ENCODE measurements at places on chromosomes 6 and 20. TPM values are rescaled to one million over a fixed set of nuclear protein-coding genes. Genes with fewer than 3 reads are reported as not detected.

DNA sequence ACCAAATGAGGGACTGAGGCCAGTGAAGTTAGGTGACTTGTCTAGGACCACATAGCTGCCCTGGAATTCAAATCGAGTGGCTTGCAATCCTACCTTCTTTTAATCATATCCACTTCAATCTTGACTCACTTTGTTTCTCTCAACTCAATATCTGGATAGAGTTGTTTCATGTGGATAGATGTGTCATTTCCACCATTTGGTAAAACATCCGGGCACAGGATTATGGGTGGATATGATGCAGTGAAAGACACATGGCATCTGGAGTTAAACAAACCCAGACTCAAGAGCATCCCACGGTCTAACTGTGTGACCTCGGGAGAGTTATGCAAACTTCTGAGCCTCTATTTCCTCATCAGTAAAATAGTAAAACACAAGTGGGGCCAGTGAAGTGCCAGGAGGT, 103.6 kb upstream of the CNKSR3 start:
- no peak for DNase-seq

Gene HCK
- polyA plus RNA-seq: 2.5 TPM

Gene MYB
- 4.5 TPM for polyA plus RNA-seq

DNA sequence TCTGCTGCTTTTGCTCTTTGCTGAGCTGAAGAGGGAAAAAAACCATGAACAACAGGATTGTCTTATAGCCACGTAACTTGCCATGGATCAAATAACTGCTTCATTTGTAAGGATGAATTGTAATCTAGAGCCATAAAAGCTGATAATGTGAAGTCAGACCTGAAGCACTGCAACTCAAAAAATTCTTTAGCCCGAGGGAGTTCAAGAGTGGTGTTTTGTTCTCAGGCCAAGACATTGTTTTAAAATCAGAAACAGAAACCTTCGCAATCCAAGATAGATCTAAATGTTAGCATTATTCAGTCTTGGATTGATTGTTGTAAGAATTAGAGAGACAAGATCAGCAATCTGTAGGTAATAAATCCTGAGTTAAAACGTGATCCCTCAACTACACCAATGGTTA, at the start of gene TRAPPC3L:
TRAPPC3L (minus strand) TSS at position 34 of the 400 bp plus-strand sequence. CDS start 170 bp downstream, outside the sequence.
- no peak for DNase-seq

Gene POU5F1
- polyA plus RNA-seq: 1.9 TPM

Data from right renal pelvis (tissue), 4 donors.